ENCODE measurements at places on chromosomes 4 and X.

- no peak for DNase-seq
Measured at GRCh38 chr4:155405059-155405458, 28.3 kb upstream of the MAP9 start.

DNA sequence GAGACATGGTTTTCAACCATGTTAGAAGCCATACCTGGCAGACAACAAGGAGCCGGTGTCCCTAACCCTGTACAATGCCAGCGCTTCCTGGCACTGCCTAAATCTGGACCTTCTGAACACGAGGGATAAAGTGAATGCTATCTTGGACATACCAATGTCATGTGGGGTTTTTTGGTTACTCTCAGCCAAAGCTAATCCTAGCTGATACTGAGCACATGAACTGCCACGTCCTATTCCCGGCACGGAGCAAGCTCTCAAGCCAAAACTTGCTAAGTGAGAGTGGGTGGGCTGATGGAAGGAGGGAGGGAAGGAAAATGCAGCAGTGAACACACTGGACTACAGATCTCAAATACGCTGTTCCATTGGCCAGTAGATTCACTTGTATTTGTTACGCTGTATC, 226.1 kb downstream of the BCOR start:
- DNase-seq, result no peak

DNA sequence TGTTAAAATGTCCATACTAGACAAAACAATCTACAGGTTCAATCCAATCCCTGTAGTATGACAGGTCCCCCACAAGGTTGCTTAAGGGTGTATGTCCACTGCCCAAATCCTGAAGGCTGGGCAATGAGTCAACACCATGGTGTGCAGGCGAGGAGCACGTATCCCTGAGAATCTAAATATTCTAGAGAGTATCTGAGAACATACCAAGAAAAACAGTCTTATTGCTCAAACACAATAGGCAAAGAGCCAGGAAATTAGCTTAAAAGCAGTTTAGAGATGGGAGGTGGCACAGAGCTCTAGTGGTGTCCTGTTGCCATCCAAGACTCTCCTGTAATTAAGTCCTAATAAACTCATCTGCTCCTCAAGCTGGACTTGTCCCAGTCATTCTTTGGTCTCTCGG, 37.0 kb downstream of the RCHY1 start:
- DNase-seq, result no peak

GRCh38 chrX:83077606-83078005, 430.5 kb upstream of the POU3F4 start:
- DNase-seq, result no peak

- no peak for DNase-seq
Measured at GRCh38 chr4:9845791-9846493, 64.5 kb downstream of the DRD5 start.

DNA sequence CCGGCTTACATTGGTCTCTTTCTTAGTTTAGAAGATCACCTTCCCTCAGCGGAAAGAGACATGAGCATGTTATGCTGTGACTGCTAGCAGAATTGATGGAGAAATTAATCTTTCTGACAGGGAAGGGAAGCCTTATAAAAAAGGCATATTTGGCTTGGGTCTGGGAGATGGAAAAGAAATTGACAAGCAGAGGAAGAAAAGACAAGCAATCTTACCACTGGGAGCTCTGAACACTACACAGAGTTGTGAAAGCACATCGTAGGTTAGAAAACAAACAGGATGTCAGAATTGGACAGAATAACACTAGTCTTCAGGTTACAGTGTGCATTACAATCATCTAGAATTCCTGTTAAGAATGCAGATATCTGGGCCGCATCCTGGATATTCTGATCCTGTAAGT, 1493.8 kb upstream of the IGFBP7 start:
- no peak for DNase-seq

Data from Right ventricle myocardium inferior (tissue), 1 donor.